ENCODE measurements at places on chromosomes 7 and 10.

- no peak for DNase-seq
These were observed 81.3 kb upstream of the CUX1 start for GRCh38 chr7:101736084-101736483.

DNA sequence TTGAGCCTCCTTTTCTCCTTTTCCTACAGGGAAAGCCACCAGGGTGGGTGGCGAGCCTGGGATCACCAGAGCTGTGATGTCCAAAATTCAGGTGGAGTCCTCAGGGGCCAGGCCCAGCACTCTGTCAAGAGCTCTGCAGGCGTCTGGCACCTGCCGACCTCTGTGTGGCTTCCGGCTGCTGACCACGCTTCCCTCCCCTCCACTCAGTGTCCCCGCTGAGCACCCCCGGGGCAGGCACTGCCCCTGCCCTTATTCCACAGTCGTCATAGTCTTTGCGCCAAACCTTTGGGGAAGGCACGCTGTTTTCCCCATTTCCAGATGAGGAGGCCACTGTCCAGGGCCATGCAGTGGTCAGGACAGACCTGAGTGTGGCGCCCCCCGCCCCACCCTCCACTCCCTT, 7.5 kb downstream of the MTG1 start:
- DNase-seq, result no peak

GRCh38 chr10:51170518-51171245, 96.4 kb downstream of the PRKG1 start:
- no peak for DNase-seq

GRCh38 chr7:101546308-101546936, 82.7 kb downstream of the MYL10 start:
- DNase-seq, result no peak

DNA sequence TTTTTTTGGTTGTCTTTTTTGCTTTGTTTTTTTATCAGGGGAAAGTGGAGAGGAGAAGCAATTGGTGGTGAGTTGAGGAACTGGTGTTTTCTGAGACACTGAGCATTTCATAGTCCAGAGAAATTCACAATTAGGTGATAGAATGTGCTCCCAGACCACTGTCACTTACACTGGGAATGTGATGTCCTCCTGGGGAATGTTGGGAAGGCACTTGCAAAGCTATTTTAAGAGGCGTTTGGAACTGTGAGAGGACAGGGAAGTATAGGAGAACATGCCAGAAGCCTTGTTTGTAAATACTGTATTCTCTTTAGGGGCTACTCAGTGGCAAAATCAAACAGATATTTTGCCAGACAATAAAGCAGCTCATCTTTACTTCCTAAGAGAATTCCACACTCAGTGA, 16.0 kb downstream of the CHRM2 start:
- DNase-seq, result no peak

GRCh38 chr7:138661069-138661635, 40.0 kb downstream of the SVOPL start:
- DNase-seq, result no peak

- no peak for DNase-seq
These were observed 174.2 kb downstream of the PTN start for GRCh38 chr7:137169282-137169698.

DNA sequence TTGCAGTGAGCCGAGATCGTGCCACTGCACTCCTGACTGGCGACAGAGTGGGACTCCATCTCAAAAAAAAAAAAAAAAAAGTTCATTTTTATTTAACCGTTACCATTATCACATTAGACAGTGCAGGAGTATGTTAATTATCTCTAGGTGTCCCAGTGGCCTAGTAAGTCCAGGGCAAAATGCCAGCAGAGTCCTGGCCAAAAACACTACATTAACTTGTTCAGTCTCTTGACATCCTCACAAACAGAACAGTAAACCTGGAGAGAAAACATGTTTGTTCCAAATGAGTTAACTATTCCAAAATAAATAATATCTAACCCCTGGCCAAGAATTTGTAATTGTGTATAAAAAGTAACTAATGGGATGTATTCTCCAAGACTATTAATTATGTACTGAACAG, 43.2 kb downstream of the PTPRZ1 start:
- DNase-seq, result no peak

DNA sequence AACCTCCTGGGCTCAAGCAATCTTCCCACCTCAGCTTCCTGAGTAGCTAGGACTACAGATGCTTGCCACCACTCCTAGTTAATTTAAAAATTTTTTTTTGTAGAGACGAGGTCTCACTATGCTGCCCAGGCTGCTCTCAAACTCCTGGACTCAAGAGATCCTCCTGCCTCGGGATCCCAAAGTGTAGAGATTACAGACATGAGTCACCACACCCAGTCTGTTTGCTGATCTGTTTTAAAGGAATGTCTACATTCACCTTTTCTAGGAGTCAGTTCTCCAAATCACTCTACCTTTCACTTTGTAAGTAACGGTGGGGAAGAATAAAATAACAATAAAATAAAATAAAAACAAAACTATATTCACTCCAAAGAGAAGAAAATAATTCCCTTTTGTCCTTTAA, 86.6 kb upstream of the AGBL3 start:
- peak; percentile 68 for DNase-seq

DNA sequence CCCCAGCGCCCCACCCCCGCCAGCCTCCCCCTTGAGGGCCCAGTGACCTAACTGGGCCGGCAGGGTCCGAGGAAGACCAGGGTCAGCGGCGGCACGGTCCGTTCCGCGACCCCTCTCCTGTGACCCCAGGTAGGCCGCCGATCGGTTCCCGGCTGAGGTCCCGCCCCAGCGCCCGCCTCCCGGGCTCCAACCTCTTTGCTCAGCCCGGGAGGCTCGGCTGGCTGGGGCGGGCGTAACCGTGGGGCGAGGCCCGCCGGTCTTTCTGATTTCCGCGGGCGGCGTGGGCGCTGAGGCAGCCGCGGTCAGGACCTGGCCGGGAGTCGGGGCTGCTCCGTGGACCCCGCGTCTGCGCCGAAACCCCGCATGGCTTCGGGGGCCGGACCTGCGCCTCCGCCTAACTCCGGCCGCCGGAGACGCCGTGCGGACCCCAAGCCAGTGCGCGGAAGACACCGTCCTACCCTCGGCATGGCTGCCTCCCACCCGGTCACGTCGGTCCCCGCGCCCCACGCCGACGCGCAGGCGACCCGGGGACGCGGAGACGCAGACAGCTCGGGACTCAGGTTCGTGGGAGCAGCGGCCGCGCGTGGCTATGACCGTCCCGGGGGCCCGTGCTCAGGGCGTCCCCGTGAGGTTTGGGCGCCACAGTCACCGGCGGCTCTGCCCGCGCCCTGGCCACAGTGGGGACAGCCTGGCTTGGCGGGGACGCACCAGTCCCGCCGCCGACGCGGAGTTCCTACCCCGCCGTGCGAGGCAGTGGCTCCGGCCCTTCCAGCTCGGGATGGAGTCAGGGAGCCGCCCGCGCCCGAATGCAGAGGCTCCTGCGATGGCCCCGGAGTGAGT, 1.0 kb upstream of the VENTX start:
- DNase-seq, result no peak

GRCh38 chr7:107103369-107103768, 58.9 kb downstream of the PRKAR2B start:
- peak; percentile 71 for DNase-seq

DNA sequence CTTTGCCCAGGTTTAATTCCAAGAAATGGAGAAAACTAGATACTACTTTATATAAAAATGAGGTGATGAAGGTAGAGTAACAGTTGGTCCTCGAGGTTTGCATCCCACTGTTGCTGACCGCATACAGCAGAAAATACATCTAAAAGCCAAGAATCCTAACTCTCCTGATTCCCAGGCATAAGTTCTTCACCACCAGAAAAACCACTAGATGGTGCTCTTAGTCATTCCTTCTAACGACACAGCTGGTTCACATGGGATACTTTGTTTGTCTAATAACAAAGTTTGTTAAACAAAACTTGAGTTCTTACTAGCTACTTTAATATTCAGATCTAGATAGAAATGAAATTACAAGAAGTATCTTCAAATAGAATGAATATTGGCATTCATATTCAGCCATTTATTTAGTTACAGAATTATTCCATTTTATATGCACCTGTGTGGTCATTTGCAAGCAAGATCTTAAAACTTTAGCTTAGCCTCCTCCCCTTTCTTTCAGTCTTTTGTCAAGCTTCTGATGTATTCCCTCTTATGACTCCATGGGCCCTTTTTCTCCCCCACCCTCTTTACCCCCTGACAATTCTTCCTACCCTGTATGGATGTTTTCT, 54.1 kb upstream of the CYP26C1 start:
- no peak for DNase-seq

GRCh38 chr7:104358446-104359132, 30.2 kb downstream of the LHFPL3 start:
- DNase-seq, result no peak

- DNase-seq, result no peak
These were observed 47.3 kb downstream of the TFPI2 start for GRCh38 chr7:93843260-93843659.

DNA sequence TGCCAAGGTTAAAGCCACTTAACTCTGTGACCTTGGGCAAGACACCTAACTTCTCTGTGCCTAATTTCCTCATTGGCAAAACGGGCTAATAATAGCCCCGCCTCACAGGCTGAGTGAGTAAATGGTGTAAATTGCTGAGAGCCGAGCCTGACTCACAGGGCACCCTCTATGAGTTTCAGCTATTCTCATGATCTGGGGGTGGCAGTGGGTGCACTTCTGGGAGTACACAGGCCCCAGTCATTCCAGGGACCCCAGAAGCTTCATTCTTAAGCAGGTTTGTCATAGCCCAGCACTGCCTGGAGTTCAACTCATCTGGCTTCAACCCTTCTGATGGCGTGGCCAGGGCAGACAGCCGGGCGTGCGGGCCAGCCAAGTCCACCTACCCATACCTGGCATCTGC, 137.2 kb downstream of the GRID1 start:
- DNase-seq, result no peak

DNA sequence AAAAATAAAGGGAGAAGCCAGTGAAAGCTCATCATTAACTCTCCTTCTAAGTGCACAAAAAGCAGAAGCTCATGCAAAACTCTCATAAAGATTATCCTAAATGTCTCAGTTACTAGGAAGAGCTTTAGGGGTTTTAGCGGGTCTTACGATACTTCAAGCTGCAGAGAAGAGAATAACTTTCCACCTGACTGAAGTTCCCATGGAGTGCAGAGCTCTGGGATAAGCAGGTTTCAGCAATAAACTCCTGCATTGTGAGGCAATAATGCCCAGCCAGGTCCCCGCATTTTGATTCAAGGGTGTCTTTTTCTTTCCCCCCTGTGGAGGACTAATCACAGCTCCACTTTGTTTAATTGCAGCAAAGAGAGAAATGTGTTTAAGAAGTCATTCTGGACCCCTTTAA, 241.9 kb upstream of the SP8 start:
- DNase-seq, result no peak

DNA sequence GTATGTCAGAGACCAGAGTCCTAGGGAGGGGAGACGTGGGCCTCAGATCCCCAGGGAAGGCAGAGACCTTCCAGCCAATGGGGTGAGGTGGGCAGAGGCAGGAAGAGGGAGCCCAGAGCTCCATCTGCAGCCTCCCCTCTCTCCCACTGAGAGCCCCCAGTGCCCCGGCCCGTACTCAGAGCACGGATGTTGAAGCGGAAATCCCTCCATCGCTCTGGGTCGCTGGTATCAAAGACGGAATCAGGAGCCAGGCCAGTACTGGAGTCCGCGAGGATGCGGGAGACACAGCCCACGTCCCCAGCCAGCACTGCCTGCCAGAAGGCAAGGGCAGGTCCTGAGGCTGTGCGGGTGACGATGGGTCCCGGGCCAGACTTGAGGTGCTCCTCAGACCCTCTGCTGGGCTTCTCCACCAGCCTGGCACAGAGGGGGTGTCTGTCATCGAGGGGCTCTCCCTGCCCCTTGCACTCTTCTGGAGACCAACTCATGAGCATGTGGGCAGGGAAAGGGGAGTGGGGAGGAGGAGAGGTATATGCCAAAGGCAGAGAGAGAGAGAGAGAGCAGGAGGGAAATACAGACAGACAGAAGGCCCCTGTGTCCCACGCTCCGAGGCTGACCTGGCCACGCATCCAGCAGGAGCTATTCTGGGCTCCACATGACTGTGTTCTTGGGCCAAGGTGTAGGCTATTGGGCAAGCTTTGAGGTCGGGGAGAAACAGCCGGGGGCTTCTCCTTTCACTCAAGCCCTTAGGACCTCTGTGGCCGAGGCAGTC, at the start of gene ASB10:
Gene ASB10, minus strand, starts transcription at position 611 of the 769 bp plus-strand sequence. Its CDS starts 120 bp downstream, at position 491.
- DNase-seq, result no peak

DNA sequence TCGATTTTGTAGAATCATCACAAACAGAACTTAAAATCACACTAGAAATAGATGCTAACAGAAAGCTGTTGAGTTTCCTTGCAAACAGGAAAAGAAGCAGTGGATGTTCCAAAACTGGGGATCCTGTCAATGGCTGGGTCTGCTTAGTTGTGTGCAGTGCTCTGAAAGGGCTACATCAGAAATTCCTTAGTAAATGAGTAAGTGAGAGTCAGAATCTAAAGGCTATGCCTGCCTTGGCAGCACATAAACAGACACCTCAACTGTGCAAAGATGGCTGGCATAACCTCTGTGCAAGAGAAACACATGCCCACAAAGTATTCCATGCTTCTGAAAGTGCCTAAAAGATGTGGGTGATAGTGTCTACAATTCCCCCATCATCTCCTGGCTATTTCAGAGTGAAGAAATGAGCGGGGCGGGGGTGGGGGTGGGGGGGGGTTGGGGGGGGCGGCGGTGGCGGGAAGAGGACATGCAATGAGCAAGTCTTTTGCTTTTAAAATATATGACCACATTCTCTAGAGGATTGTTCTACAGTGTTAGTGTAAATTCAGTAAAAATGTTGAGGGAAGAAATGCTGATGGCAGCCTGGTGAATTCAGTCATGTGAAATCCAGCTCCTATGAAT, 138.1 kb upstream of the LAMB4 start:
- no peak for DNase-seq

DNA sequence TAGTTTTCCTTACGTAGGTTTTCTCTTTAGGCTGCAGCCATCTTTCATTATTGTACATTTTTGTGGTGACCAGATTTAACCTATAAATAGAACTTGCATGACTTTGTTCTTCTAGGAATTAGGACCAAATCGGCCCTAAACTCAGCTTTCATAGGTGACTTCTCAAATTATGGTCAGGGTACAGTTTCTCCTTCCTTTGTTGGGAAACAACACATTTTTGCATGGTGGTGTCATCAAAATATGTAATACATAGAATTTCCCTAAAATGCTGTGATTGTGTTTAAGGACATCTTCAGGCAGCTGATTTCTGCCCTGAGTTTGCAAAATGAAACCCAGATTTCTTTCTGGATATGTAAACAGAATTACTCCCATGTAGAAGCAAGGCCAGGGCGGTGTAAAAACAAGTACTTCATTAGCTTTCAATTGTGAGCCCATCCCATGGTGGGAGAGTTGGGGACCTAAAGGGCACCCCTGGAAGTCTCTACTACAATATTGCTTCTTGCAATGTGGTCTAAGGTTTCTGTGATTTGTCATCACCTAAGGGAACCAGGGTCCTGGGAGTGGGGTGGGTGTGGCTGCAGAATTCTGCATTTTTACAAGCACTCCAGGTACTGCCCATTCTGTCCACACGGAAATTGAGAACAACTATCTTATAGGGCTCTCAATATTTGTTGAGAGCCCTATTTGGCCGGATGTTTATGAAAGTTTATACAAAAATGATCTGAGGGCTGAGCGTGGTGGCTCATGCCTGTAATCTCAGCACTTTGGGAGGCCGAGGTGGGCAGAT, 121.0 kb upstream of the FAM171A1 start:
- DNase-seq, result no peak

GRCh38 chr7:129911790-129912189, 41.0 kb downstream of the UBE2H start:
- DNase-seq, result no peak

Measured in PC-9 (cell line).